Activated T-cell treated with anti-CD3 and anti-CD28 coated beads for 1 hour (primary cell): ENCODE measurements at places on chromosomes 16 and 17.

- DNase-seq: no peak
Observed at GRCh38 chr16:73058616-73059409, 10.9 kb upstream of the ZFHX3 start.

DNA sequence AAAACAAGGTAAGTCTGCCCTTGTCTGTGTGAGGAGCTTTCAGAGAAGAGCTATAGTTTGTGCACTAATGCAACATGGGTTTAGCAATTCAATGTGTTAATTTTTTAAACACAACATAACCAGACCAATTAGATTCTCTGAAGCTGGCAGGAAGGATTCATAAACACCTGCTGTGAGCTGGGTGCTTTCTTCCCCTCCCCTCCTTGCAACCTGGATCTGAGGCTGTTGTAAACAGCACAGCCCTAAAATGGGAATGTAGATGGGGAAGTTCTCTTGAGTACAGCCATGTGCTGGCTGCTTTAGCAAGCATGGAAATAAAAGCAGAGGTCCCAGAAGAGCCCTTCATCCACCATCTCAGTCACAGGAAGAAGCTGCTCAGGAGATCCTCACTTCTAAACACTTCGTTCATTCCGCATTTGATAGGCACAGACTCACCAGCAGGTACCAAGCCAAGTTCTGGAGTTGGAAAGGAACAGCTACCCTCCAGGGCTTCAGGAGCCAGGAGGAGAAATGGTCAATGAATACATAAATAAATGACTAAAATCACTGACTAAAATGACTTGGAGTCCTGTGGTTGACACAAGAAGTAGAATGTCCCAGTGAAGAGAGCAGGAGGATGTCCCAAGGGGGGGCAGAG, 21.7 kb downstream of the AXIN2 start:
- DNase-seq: no peak

- DNase-seq: no peak
Observed at GRCh38 chr16:51287121-51287755, 136.2 kb upstream of the SALL1 start.

DNA sequence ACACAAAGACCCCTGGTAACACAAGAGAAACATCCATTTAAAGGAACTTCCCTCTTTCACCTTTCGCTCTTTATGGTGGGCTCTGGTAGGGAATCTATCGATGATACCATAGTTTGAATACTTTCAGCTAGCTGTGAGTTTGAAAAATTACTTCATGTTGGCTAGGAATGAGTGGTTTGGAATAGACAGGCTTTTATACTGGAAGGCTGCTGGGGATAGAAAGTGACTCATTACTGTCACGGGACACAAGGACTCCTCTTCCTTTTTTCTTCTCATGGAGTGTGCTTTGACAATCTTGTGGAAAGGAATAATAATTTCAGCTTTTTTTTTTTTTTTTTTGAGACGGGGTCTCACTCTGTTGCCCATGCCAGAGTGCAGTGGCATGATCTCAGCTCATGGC, 76.9 kb downstream of the CYB561 start:
- DNase-seq: no peak

GRCh38 chr17:2179615-2180295, 123.8 kb downstream of the SMG6 start:
- DNase-seq: no peak
